Activated CD4-positive, CD25-positive, alpha-beta regulatory T cell treated with anti-CD3 and anti-CD28 coated beads, Interleukin-2, amount 50 U/mL, for 16 hours (primary cell): ENCODE measurements at places on chromosomes 11 and 22.

DNA sequence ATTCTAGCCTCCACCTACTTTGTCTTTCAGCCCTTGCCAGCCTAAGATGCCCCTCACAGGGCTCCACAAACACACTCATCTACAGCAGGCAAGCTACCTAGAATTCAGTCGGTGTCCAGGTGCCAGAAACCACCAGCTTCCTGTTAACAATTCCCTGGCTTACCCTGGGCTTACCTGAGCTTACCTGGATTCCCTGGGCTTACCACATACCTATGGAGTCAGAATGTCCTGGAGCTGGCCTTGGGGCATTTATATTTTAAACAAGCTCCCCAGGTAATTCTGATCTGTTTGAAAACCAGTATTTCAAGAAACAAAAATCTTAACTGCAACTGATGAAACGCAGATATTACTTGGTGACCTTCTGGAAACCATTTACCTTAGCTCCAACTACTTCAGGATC lies 123.6 kb downstream of the SLC1A2 start:
- no peak for DNase-seq

DNA sequence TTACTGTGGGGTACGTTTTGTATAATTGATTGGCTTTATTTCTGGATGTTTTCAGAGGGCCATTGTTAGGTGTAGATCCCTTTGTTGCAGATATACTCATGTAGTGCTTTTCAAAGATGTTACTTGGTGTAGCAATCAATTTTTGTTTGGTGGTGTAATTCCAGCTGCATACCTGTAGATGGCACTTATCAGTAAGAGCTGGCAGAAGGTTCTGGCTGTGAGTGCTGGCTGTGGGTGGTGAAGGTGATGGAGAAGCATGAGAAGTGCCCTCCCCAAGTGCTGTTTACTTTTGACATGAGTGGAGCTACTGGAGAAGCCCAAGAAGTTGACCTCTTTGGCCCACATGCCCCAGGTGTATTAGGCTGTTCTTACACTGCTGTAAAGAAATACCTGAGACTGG lies 1074.9 kb downstream of the FAM181B start:
- DNase-seq = no peak

DNA sequence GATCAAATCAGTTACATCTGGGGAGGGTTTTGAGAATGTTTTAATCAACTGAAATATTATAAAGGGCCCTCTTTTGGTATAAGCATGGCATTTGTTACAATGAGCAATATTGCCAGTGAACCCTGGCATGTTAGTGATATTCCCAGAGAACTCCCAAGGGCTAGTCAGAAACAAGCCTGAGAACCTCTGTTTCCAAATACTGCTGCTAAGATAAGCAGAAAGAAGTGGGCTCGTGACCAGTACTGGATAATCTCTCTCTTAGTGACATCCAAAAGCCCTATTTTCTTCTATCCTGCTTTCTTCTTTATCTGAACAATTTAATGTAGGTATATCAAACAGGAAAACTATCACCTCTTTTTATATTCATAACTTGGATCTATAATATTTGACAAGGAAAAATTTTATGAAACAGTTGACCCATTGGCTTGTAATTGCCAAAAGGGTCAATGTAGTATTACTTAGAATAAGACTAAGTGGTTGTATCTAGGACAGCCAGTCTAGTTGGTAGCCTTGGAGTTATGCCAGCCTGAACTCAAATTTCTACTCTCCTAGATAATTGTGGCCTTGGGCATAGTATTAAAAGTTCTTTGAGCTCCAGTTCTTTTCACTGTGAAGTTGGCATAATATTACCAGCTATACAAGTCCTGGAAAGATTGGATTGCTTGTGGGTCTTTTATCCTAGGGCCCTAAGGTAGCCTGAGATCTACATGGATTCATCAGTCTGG lies 15.7 kb downstream of the CAT start:
- DNase-seq = no peak

GRCh38 chr11:125082611-125083311 lies 19.7 kb downstream of the SLC37A2 start:
- DNase-seq = no peak

DNA sequence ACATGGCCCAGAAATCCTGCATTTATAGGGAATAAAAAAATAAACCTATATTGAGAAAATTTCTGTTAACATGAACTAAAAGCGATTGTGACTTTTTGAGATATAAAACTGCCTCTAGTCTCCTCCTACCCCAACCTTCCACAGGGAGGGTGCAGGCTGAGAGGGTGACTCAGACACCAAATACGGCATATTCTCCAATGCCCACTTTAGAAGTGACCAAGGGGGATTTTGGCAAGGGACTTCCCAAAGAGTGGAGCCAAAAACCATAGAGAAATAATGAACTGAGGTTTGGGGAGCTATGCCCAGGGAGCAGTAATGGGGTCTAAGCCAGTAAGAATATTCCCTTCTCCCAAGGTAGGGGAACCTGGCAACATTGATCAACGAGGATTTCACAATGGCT lies 124.9 kb upstream of the ZC3H12C start:
- DNase-seq = no peak

DNA sequence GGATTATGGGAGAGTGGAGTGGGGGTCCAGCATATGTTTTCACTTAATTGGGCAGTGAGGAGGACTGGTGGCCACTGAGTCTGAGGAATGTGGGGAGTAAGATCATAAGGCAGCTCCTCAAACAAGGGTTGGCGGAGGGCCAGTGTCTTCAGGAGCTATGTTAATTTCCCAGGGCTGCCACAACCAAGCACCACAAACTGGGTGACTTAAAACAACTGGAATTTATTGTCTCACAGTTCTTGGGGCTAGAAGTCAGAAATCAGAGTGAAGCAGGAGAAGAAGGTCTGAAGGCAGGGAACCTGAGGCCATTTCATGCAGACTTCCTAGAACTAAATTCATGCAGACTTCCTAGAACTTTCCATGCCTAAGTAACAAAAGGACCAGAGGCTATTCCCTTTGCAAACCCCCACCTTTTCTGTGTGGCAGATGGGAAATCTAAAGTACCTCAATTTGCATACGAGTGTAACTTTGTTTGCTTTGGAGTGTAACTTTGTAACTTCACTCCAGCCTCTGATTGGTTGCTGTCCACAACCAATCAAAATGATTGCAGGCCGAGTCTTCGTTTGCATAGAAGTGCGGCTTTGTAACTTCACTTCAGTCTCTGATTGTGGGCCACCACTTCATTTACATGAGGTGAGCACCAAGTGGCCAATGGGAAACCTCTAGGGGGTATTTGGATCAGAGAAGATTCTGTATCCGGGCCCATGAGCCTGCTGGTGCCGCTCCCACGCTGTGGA lies 50.5 kb upstream of the ZBED5 start:
- DNase-seq = no peak

GRCh38 chr11:83835423-83835822 lies 549.3 kb upstream of the CCDC90B start:
- no peak for DNase-seq

DNA sequence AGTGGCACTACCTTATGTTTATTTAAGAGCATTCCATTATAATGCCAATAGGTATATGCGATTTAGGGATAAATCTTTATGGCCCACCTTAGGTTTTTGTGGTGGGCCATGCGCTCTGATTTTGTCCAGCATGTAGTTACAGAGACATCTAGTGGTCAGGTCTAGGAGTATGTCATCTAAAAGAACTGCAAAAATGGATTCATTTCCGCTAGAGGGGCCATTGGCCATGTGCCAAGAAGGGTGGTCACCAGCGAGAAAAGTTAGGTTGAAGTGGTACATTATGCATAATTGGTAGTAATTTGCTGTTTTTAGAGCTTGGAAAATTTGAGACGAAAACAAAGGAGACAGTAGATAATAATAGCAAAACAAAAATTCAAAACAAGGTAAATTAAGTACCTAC lies 27.7 kb downstream of the LRRC4C start:
- no peak for DNase-seq

DNA sequence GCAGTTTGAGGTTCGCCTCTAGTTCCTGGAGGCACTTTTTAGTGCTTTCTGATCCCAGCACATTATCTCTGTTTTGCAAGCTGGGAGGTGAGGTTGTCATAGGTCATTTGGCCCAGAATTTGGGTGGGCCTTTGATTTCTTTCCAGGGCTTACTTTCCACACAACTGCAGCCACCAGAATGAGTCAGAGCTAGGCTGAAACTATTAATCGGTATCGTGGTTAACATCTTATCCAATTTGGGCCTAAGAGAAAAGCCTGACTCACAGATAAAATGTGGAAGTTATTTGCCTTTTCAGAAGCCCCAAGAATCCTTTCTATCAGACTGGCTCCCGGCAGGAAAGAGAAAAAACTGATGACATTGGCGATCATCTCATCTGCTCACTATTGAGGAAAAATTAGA lies 166.4 kb downstream of the KIRREL3 start:
- no peak for DNase-seq

DNA sequence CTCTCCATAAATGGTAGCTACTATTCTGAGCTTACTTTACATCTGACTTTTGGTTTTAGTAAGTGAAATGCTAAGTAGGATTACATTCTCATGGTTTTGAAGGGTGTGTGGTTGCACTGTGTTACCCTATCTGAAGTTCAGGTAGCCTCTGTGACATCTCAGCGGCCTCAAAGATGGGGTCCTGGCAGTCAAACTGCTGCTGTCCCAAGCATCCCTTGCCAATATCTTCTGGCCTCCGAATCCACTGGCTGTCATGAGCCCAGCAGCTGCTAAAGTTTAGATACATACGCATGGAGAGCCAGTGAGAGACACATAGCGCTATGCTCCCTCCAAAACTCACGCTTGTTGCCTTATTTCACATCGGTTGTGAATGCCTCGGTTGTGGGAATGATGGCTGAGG lies 34.9 kb downstream of the UBASH3B start:
- no peak for DNase-seq

DNA sequence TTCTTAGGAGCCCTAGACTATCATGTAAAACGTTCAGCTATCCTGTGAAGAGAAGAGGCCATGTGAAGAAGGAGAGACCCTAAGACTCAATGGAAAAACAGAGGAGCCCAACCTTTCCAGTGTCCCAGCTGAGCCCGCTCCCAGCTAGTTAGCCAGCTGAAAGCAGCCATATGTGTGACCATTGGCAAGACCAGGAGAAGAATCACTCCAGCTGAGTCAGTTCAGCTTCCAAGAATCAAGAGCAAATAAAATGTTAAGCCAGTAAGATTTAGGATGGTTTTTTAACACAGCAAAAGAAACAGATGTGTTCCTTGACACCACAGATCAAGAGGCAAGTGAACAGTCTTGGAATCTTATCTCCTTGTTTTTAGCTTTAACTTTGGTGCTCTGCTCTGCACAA lies 108.0 kb downstream of the CCDC81 start:
- no peak for DNase-seq

GRCh38 chr11:94728541-94728940 lies 39.6 kb upstream of the AMOTL1 start:
- DNase-seq = no peak

GRCh38 chr11:76666408-76666807 lies 4.1 kb downstream of the LRRC32 start:
- DNase-seq = no peak

GRCh38 chr11:20353829-20354434 lies 9.6 kb upstream of the HTATIP2 start:
- no peak for DNase-seq

- no peak for DNase-seq
These were observed at the start of gene CELSR1 for GRCh38 chr22:46537225-46537945. TSS of gene CELSR1 (minus strand) at chr22:46537620. CDS start at chr22:46537170, 450 bp downstream.

DNA sequence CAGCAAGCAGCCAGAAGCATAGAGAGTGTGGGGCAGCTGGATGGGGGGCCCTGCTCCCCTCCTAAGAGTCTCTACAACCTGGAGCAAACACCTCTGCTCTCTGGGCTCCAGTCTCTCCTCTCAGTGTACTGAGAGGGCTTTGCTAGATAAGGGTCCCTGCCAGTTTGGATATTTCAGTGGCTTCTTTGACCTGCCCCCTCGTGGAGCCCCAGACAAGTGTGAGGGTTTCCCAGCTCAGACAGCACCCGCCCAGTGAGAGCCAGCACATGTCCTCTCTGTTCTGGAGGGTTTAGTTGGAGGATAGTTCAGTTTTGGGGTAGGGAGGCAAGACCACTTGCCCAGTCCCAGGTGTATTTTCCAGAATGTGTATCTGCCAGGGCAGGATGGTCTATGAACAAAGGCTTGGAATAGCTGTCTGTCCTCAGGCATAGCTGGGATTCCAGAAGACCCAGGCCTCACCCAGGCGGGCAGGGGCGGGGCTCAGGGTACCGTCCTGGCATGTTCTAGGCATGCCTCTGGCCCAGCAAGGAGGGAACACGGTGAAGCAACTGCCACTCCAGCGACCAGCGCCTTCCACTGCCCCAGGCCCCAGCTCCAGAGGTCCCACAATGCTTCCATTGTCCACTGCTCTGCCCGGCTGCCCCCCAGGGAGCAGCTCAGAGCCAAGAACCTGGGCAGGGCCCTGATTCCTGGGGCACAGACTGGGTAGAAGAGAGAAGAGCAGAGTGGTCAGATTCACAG lies 7.5 kb upstream of the MICALL1 start:
- no peak for DNase-seq

DNA sequence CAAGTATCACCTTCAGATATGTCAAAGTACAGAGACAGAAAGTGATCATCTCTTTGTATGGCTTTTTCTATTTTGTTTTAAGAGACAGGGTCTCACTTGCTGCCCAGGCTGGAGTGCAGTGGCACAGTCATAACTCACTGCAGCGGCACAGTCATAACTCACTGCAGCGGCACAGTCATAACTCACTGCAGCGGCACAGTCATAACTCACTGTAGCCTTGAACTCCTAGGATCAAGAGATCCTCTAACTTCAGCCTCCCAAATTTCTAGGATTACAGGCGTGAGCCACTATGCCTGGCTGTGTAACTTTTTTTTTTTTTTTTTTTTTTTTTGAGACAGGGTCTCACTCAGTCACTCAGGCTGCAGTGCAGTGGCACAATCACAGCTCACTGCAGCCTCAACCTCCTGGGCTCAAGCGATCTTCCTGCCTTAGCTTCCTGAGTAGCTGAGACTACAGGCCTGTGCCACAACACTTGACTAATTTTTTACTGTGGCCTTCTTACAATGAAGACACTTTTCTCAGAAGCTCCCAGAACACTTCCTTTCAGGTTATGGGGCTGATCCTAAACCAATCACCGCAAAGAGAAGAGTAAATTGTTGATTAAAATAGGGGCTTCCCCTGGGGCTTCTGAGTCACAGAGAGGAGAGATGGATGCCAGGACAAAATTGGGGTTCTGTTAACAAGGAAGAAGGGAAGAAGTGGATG lies 9.0 kb upstream of the HIKESHI start:
- no peak for DNase-seq

DNA sequence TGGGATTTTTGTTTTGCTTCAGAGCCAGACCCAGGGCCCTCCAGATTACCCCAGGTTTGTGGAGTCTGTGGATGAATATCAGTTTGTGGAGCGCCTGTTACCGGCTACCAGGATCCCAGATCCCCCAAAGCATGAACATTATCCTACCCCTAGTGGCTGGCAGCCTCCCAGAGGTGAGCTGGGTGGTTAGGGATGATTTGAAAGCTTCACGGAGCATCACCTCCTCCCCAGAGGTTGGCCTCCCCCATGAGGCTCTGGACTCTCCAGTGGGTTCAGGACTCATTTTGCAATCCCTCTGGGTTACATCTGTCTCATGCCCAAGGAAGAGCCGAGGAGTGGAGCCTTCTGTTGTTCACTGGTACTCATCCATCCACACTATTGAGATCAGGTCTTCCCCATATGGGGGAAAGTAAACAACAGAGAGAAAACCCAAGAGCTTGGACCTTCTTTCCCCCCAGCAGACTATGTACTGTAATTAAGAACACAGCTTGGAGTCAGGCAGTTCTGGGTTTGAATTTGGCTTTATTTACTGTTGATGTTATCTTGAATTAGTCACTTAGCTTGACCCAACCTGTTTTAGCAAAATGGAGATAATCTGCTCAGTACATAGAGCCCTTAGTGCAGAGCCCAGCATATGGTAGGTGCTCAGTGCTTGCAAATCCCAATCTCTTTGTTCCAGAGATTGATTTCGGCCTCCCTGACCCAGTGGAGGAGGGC lies 2.5 kb downstream of the MRPL49 start:
- no peak for DNase-seq

GRCh38 chr11:17734986-17735817 lies 621 bp downstream of the KCNC1 start:
- no peak for DNase-seq
